Tibial nerve (tissue), 4 donors: ENCODE measurements at places on chromosomes 13 and 19.

- peak; percentile 63 for DNase-seq
These were observed 26.3 kb downstream of the DCAF15 start for GRCh38 chr19:13978351-13979243.

DNA sequence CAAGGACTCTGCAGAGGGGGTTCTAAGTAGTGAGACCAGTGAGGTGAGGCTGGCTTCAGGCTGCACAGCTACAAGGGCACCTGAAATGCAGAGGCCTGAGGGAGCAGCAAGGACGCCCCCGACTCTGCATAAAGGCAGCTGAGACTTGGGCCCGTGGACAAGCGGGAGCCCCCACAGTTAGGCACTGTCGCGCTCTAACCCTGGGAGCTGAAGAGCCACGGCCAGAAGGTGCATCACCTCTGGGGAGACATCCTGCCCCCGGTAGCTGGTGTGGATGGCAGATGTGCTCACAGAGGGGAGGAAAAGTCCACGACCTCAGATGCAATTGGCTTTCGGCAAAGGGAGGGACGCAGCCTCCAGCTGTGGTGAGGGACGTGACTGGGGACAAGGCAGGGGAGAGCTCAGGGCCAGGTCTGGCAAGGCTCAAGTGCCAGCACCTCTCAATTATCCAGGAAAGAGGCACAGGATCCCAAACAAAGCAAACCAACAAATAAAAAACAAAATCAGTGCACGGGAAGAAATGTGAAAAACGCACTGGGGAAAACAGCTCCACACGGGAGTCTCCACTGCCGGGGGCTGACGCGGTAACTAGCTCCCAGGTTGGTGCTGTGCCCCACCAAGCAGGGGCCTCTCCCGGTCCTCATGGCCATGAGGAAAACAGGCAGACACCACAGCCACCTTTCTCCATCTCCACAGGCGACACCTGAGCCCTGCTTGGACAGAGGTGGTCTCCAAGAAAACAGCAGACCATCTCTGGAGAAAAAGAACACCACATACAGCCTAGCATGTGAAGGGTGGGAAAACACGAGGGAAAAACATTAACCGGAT is 23.0 kb upstream of the PLPP2 start:
- DNase-seq, result no peak

DNA sequence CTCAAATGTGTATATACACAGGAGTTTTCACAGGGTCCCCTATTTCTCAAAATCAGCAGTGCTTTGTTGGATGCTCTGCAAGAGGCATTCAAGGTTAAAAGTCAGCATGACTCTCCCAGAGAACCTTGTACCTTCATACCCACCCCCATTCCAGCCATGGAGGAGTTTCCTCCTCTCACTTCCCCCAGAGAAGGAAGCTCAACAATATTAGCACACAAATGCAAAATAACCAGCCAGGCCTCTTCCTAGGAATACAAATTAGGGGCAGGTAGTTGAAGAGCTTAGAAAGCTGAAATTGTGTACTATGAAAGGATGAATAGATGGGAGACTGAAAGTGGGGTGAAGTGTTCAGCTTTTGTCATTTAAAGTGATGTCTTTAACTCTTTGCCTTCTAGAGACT is 43.8 kb downstream of the SPRY2 start:
- no peak for DNase-seq

GRCh38 chr19:16877581-16877980 is 11.2 kb upstream of the F2RL3 start:
- DNase-seq, result no peak

DNA sequence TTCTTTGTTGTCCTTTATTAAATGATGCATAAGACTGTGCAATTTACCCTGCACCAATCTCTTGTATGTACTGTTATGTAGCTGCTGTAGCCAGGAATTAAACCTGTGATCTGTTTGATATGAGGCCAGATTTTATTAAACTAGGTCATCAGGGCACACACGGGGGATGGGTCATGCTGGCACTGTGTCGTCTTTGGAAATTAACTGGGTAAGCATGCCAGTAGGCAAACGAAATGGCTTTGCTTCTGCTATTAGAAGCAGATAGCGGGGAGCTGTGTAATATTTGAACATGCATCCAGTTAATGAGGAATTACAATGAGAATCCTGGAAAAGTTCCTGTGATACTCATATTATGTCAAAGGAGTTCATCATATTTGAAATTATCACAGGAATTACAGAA is 23.5 kb downstream of the MTUS2 start:
- DNase-seq, result no peak

DNA sequence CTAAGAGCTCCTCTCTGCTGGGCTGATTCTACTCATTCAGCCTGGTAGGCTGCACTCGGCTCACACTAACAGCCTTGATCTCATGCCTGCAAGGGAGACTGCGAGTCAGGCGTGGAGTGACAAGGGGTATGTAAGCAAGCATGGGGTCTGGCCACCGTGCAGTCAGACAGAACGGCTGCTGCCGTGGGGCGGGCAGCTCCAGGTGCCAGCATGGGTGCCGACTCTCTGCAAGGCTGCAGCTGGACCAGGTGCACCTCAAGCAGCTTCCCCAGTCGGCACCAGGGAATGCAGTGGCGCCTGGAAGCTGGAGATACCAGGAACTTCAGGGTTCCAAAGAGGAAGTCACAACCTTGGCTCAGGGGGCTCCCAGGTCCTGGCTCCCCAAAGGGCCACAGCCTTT is 892.3 kb downstream of the OLFM4 start:
- no peak for DNase-seq

- DNase-seq, result no peak
These were observed at the start of gene NRTN for GRCh38 chr19:5804516-5805461. Gene NRTN, plus strand, starts transcription at chr19:5805067. Its CDS starts 19,099 bp downstream, at chr19:5824166.

DNA sequence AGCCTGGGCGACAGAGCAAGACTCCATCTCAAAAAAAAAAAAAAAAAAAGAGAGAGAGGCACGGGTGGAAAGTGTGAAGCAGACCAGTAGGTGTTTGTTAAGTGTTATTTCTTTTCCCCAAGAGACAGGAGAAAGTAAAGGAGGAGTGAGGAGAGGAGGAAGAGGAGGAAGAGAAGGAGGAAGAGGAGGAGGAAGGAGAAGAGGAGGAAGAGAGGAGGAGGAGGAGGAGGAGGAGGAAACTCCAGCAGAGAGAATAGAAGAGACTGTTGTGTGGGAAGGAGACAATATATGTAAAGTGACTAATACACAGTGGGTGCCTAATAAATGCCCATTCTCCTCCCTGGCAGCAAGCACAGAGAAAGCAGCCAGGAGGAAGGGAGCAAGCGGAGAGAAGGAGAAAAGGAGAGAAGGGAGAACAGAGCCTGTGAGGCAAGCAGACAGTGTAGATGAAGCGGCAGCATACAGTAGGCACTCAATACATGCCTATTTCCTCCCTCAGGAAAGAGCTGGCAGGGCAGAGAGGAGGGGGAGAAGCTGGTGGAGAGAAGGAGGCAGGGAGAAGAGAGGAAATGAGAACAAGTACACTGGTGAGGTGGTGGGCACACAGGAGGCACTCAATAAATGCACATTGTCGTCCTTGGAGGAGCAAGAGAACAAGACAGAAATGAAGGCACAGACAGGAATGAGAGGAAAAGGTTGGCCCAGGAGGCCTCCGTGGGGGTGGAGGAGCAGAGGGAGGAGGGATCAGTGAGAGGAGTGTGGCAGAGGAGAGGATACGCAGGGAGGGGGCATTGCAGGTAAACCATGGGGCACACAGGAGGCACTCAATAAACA is 16.6 kb downstream of the JOSD2 start:
- DNase-seq, result no peak

DNA sequence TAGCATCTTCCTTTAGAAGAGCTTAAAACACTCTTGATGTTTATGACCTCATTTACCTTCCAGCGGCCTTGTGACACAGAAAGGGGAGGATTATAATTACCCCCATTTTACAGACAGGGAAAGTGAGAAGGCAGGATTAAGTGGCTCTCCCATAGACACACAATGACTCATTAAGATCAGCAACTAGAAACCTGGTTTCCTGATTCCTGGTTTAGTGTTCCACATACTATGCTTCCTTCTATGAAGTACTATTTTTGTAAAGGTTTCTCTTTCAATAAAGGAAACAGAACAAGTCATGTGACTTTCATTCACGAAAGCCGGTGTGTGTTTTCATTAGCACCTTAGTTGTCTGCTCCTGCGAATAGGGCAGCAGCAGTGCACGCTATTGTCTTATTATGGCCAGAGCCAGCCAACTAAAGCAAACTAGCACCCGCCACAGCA is 8.3 kb downstream of the IRS2 start:
- no peak for DNase-seq

DNA sequence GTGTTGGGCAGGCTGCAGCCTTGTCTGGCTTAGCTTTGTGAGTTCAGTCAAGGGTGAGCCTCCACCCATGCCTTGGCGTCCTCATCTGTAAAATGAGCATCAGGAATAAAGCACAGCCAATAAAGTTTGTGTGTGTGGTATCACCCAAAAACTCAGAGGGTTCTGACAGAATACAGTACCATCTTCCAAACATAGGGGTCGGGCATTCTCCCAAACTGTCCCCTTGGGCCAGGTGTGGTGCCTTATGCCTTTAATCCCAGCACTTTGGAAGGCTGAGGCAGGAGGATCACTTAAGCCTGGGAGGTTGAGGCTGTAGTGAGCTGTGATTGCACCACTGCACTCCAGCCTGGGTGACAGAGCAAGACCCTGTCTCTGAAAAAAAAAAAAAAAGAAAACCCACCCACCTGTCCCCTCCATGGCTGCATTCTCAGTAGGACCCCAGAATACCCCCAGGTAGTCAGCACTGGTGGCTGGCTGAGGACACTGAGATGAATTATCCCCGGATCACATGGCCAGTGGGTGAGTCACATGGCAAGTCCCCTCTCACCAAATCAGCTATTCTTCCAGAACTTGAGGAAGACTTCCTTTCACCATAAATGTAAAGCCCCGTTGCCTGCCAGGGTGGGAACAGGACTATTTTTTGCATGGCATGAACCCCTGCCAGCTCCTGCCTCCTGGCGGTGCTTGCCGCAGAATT is 18.6 kb downstream of the POP4 start:
- no peak for DNase-seq

- no peak for DNase-seq
These were observed 11.7 kb upstream of the FAM216B start for GRCh38 chr13:42769650-42770049.

DNA sequence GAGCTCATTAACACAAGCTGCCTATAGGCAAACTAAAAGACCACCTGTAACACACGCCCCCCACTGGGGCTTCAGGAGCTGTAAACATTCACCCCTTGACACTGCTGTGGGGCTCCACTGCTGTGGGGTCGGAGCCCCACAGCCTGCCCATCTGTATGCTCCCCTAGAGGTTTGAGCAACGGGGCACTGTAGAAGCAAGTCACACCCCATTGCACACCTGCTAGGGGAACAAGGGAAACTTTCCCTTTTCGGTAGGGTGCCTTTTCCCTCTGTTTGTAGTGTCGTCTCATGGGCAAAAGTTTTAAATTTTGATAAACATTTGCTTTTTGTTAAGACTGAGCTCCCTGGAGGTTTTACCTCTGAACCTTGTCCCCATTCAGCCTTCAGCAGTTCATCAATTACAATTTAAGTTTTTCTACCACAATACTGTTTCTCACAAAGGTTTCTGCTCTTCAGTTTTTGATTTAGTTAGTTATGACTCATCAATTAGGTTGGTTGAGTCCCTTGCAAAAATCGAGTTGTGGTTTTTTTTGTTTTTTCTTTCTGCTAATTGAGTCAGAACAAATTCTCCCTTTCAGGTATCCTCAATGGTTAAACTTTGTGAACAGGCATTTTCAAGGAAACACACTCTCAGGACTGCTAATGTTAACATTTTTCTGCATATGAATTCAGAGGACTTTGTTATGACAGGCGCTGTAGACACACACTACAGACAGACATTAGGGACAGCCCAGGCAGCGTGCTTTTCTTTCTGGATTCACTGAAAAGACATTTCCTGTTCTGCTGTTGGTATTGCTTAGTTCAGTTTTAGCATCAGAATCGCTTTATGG is 35.1 kb downstream of the ZNF433 start:
- DNase-seq, result no peak

DNA sequence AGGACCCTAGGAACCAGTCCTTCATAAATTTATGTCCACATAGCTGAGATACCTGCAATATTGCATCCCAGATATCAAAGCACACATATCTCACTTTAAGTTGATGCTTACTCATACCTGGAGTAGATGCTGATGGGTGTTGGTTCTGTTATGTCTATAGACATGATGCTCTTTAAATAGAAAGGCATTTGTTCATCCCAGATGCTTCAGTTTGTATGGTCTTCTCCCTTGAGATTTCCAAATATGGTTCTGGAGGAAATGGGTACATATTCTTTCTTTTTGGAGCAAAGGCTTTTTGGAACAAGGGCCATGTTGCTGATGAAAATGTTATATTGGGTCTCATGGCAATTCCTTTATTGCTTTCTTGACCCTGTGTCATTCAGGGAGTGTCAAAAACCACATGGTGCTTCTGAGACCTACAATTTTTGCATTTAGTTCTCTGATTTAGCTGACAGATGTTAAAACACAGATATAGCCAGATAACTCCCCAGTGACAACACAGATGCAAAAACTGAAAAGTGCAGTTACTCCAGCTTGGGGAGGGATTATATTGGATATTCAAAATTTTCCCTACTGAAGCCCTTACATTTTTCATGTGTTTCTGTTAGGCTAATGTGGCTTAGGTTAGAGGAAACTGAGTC is 211.4 kb downstream of the KCNRG start:
- DNase-seq, result no peak

- no peak for DNase-seq
These were observed 556.1 kb downstream of the EFNB2 start for GRCh38 chr13:105979131-105980011.

DNA sequence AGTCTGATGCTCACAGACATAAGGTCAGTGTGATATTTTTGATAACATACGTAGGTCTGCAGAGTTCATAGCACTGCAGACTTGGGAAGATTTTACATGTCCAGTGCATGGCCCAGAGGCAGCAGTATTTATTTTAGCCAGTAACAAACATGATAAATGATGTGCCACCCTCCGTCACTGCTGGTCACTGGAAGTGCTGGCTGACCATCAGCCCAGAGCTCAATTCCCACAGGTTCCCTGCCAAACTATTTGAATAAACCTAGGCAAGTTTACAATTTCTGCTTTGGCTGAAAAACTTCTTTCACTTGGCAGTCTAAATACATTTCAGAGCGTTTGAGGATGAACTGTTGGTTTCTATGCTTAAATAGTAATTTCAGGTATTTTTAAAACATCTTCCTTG is 135.5 kb upstream of the EDNRB start:
- DNase-seq, result no peak

- DNase-seq, result no peak
These were observed 4.2 kb downstream of the VPS36 start for GRCh38 chr13:52446265-52446664.

- no peak for DNase-seq
These were observed 62.0 kb downstream of the ABCC4 start for GRCh38 chr13:95239283-95239682.

DNA sequence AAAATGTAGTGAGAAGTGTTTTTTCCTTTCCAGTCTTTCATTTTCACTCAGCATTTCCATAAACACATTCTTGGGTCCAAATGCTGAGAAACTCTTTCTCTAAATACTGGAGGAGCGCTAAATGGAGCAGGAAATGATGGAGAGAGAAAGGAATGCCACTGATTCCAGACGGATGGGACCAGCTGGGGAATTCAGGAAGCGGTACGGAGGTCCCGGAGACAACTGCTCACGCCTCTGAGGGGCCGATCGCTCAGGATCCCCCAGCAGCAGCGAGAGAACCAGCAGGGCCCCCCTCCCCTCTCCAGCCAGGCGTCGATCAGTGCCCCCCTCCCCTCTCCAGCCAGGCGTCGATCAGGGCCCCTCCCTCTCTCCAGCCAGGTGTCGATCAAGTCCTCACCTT is 13.2 kb downstream of the RASA3 start:
- DNase-seq, result no peak

- DNase-seq, result no peak
These were observed 9.2 kb downstream of the ZNF627 start for GRCh38 chr19:11606484-11606883.

GRCh38 chr13:92297971-92298942 is 899.8 kb downstream of the GPC5 start:
- no peak for DNase-seq
